ENCODE measurements at places on chromosomes 16 and 17.
A peak's percentile ranks its signal among the peaks of the same experiment; 100 is the strongest.

GRCh38 chr16:528111-529011 is 849 bp downstream of the CAPN15 start:
- DNase-seq: peak; percentile 37

DNA sequence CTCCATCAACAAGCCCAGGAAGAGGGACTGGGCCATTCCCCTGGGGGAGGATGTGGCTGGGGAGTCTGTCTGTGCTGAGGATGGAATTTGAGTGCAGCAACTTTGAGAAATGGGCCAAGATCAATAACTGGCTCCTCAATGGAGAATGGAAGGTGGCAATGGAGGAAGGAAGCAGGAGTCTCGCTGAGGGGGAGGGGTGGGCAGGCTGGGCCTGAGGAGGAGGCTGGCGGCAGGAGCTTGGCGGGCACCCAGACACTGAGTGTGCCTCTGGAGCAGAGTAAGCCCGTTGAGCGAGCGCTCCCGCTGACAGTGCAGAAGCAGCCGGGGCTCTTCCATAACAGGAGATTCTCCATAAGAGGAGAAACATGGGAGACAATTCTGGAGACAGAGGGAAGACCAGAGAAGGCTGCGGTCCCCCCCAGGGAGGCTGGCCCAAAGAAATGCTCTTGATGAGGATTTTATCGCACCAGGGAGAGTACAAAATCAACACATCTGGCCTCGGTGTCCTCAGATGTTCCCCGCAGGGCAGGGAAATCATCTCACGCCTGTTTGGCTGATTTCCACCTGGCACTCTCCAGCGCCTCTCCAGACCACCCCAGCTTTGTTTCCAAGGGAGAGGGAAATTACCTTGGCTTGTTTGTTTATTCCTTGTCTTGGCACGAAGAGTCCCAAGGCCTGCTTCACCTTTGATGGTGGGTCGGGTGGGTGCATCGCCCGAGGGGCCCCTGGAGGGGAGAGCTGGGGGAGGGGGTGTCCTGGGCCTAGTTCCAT is 2.8 kb upstream of the MMP15 start:
- no peak for DNase-seq

- no peak for DNase-seq
Measured at GRCh38 chr17:50828508-50829170, 6.7 kb upstream of the WFIKKN2 start.

- no peak for DNase-seq
Measured at GRCh38 chr16:80802138-80802537, 2.3 kb downstream of the CDYL2 start.
